ENCODE measurements at places on chromosomes 16 and 17.

DNA sequence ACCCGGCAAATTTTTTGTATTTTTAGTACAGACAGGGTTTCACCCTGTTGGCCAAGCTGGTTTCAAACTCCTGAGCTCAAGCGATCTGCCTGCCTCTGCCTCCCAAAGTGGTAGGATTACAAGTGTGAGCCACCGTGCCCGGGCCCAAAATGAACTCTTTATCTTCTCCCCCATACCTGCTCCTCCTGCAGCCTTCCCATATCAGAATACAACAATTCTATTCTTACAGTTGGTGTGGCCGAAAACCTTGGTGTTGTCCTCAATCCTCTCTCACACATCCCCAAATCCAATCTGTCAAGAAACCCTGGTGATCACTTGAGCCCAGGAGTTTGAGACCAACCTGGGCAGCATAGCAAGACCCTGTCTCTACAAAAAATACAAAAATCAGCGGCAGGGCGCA is 19.5 kb upstream of the SPN start:
- no peak for DNase-seq

DNA sequence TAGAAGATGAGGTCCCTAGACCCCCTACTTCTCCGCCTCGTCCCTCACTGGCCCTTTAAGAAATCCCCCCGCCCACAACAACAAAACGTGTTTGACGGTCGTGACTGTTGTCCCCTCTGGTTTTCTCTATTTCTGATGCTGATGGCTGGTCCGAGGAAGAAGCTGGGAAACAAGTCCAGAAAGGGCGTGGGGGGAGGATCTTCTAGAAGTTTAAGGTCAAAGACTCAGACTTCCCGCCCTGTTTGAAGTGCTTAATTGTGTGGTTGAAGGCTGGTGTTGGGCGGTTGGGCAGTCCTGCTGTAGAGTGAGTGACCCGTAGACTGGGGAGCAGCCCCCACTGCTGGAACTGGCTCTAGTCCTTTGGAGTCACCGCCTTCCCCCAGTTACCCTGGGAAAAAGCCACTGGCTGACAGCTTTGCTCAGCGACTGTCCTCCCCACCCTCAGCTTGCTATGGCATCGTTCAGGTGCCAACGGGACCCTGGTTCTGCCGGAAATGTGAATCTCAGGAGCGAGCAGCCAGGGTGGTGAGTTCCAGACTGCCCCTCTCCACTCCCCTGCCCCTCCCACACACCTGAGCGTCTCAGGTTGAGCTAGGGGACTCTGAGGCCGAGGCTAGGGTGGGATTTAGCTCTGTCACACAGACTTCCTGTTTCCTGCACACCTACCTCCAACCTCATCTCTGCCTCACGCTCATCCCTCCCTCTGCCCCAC is 1.6 kb downstream of the MLLT6 start:
- peak; percentile 21 for DNase-seq

DNA sequence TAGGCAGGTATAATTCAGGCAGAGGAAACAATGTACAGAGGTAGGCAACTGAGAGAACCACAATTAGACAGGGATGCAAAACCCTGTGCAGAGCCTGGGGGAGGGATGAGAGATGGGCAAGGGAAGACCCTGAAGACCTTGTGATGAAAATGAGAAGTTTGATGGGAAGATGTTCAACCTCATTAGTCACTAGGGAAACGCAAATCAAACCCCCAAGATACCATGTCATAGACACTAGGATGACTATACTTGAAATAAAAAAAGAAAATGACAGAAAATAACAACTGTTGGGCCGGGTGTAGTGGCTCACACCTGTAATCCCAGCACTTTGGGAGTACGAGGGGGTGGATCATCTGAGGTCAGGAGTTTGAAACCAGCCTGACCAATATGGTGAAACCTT is 813.1 kb downstream of the CDH11 start:
- no peak for DNase-seq

DNA sequence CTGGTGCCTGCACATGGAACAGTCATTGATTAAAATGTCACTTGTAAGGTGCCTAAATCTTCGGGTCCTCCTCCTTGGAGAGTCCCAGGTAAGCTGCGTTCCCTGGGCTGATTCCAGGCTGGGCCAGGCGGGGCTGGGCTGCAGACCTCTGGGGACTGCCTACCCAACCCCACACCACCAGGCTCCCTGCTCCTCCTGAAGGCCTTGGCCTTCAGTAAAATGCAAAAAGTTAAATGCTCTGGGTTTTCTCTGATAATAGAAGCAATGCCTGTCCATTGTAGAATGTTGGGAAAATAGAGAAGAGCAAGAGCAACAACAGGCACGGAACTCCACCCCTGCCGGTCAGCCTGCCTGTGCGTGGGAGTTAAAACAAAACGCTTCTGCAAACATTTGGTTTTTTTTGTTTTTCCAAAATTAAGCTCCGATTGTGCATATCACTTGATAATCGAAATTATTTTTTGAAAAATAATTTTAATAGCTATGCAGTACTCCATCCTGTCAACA is 363.9 kb downstream of the SEC14L1 start:
- no peak for DNase-seq

DNA sequence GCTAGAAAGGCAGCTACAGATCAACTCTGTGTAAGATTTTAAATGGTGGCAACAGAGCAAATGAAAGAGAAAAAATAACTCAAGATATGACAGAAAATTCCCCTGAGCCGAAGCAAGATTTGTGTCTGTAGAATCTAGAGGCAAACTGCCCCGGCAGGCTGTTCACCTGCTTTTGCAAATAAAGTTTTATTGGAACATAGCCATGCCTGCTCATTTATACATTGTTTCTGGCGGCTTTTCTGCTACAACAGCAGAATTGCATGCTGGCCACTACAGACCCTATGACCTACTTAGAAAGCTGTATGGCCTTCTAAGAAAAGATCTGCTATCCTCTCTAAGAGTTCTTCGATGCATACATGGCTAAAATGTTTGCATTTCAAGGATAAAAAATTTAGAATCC is 119.5 kb downstream of the SALL1 start:
- DNase-seq, result no peak

DNA sequence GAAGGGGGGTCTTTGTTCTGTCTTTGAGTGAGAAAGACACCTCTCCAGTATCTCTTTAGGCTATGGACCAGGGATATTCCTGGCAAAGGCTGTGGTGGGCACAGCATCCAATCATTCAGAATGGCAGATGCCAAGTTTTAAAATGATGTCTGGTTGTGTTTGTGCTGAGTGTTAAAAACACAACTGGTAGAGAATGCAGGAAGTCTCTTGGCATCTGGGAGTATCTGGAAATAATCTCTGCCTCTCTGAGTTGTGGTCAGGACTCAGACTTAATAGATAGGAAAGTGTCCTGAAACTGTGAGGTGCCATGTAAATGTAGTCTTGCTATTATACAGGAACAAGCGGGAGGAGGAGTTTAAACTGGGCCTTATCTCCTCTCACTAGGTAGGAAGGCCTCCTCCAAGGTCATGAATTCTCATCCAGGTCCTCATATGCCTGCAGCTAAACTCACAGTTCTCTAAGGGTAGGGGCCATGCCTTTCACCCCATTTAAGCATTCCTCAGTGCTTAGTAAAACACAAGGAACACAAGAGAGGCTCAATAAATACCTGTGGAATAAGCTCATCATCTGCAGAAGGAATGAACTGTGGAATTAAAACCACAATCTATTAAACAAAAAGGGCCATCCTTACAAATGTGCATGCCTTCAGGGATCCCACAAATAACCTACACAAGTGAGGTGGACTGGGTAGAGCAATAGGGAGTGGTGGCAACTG is 317.6 kb downstream of the CBLN1 start:
- no peak for DNase-seq

- no peak for DNase-seq
These were observed 3.7 kb downstream of the ACLY start for GRCh38 chr17:41915020-41915419.

DNA sequence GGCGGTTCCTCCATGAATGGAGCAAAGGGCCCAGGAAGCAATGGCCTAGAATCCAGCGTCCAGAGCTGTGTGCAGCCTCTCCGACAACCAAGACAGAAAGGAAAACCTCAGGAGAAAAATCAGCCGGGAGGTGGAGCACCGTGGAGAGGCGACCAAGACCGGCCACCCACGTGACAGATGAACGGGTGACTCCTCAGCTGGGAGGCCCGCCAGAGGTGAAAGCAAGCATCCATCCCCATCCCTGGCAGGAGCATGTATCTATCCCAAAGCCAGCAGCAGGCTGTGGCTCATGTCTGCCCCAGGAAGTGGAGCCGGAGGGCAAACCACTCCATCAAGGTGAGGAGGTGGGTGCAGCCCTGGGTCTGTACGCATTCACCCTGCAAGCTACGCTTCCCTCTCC is 52.1 kb downstream of the FOXL1 start:
- DNase-seq, result no peak

DNA sequence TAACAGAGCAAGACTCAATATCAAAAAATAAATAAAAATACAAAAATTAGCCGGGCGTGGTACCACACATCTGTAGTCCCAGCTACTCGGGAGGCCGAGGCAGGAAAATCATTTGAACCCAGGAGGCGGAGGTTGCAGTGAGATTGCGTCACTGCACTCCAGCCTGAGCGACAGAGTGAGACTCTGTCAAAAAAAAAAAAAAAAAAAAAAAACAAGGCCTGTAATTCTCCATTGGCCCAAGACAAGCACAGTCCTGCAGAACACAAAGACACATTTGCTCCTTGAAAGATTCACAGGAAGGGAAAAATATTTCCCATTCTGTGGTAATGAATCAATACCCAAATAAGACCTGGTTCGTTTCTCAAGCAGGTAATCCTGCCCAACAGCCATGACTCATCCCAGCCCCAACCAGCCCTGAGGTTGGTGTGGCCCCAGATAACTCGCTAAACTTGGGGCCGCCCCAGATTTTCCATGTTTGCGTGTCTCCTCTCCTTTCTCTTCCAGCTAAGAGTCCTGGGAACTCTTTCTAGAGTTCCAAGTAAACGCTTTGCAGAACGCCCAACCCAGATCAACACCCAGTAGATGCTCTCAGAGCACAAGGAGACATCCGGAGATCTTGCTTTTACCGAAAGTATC is 40.3 kb upstream of the SNN start:
- no peak for DNase-seq

GRCh38 chr17:48868916-48869500 is 23.6 kb upstream of the ATP5MC1 start:
- no peak for DNase-seq

DNA sequence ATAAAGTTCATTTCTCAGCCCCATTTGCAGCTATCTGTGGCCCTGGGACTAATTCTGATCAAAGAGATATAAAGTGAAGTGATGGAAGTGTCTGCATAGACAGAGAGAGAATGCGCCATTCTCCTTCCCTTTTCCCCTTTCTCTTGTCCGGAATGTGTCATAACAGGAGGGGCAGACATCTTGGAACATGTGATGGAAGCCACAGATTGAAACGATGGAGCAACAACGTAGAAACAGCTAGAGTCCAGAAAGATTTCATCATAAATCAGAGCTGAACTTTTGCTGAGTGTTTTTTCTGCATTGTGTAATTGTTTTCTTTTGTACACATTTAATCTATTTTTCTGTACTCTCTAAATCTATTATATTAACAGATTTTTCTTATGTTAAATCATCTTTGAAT is 11.3 kb downstream of the ASGR1 start:
- DNase-seq, result no peak

DNA sequence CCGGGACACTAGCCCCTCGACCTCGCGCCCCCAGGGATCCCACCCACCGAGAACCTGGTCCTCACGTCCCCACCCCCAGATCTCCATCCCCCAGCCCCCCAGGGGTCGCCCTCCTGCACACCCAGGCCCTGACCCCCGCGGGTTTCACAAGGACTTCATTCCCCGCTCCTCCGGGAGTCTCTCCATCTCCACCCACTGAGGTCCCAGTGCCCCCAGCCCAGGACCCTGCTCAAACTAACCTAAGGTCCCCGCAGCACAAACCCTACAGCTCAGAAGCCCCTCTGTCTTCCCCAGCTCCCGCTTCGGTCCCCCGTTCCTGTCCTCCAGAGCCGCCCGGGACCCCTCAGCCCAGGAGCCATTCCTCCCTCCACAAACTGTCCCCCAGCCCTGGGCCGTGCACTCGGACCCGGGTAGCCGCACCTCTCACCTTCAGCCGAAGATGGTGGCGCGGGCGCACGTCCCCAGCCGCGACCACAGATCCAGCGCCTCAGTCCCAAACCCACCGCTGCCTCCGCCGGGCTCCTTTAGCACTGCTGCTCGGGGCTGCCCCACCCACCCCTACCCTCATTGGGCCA is at the start of gene MYH10:
MYH10 (minus strand) TSS at position 499 of the 575 bp plus-strand sequence. CDS start 7,479 bp downstream, outside the sequence.
- no peak for DNase-seq

- DNase-seq, result no peak
These were observed 28.8 kb upstream of the GINS2 start for GRCh38 chr16:85717393-85718152.

DNA sequence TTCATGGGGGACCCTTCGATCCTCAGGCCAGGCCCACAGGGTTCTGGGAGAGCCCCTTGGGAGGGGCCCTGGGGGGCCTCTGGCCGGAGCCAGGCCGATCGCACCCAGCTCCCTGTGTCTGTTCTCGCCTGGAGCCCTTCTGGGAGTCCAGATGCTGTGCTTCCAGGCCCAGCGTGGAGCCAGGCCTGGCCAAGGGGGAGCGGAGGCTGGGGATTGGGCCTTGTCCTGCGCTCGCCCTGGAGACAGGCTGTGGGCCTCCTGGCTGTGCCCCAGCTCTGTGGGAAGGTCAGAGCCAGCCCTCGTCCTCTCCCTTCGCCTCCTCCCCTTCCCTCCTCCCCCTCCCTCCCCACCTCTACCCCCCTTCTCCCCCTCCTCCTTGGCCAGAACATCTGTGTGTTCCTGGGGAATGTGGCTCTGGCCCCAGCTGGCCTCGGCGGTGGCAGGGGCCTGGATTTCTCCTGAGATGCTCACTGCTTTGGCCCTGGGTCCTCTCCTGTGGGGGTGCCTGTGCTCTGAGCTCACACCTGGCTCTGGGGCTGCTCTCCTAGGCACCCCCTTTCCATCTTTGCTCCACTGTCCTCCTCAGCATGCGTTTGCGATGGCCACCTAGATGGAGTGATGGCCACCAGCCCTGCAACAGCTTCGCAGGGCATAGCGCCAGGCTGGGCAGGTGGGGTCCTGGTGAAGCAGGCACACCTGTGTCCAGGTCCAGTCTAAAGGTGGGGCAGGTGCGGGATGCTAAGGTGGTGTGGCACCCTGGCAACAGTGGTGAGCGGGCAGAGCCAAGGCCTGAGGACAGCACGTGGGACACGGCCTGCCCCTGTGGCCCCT is 90.6 kb upstream of the CIBAR2 start:
- DNase-seq, result no peak

GRCh38 chr17:48283907-48284306 is 146.1 kb downstream of the SKAP1 start:
- DNase-seq, result no peak

All from T-helper 22 cell (primary cell).